ENCODE measurements at places on chromosomes 5 and 9.

DNA sequence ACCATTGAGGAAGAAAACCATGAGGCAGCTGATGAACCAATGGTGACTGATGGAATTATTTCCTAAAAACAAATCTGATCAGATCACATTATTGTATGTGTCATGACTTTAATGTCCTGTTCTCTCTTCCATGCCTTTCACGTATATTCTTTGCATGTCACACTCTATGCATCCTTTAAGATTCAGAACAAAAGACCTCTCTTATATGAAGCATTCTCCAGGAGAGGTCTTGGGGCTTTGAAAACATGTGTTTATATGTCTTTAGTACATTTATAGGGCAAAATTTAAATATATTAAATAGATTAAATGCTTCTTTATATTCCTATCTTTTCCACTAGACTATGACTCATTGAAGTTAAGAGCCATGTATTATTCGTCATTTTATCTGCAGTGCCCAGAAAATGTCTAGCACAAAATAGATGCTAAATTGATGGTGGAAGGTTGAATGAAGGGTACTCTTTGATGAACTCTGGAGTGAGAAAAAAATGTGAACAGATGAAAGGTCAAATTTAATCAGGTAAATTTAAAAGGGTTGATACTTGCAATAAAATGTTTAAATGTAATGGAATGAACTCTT lies 196.3 kb downstream of the PSAT1 start:
- DNase-seq: no peak

- DNase-seq: no peak
Observed at GRCh38 chr5:167259806-167260205, 1031.6 kb upstream of the WWC1 start.

GRCh38 chr5:116013207-116013785 lies 19.0 kb upstream of the ARL14EPL start:
- DNase-seq: no peak

DNA sequence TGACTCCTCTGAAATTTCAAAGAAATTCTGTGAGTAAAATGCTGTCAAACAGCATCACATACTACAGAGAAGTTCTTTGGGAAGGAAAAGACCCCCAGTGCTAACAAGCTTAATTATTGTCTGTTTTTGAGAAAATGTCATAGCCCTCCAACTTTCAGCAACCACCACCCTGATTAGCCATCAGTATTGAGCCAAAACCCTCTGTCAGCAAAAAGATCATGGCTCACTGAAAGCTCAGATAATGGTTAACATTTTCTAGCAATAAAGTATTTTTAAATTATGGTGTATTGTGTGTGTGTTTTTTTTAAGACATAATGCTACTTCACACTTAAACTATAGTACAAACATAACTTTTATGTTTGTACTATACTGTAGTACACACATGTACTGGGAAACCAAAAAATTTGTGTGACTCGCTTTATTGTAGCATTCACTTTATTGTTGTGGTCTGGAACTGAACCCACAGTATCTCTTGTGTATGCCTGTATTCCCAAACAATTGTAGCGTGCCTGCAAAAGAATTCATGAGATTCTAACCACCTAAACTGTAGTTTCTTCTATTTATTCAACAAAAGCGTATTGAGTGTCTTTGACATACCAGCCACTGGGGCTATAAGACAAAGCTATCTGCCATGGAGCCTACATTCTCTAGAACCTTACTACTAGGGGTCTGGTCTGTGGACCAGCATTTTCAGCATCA lies 31.6 kb downstream of the TLE4 start:
- no peak for DNase-seq

DNA sequence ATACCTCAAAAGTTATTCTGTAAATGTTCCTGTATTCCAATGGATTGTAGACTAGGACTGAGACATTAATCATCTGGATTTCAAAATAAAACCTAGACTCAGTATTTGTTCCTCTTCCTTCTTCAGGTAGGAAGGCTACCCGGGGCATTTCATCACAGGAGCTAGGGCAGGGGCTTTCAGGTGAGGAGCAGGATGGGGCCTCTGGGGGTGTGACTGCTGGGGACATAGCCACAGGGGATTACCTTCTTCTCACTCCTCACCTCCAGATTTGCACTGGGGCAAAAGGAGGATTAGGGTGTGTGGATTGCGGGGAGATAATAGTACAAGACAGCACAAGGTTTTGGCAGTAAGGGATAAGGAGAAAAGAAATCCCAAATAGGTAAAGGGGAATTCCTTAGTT lies 37.9 kb upstream of the SRP19 start:
- DNase-seq: no peak

GRCh38 chr9:70392850-70393249 lies 21.6 kb downstream of the KLF9 start:
- DNase-seq: no peak

DNA sequence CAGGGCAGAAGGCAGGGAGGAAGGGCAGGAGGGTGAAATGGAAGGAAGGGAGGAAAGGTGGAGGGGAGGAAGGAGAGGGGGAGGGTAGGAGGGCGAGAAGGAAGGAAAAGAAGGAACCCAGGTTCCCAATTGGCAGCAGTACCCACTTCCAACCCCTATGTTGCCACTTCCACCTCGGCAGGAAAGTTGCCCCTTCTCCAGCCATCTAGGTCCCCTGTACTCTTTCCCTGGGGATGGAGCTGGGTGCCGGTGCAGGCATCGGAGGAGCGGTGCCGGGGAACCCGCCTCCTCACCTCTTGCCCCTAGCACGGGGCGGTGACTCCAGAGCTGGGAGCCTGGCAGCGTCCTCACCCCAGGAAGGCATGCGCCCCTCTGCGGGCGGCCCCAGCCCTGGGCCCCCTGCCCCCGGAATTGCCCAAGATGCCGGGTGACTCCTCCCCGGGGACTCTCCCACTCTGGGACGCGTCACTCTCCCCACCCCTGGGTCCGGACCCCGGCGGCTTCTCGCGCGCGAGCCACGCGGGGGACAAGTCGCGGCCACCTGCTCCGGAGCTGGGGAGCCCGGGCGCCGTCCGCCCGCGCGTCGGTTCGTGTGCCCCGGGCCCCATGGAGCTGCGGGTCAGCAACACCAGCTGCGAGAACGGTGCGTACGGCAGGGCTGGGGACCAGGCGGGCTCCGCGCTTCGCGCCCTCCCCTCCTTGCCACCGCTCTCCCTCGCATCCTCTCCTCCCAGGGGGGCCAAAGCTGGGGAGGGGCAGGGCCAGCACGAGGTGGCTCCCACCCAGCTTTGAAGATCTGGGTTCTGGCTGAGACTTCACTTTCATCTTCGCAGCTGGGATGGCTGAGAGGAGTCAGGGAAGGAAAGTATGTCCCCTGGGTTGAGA lies at the start of gene NIPAL4:
NIPAL4 (plus strand) TSS at position 499 of the 885 bp plus-strand sequence; CDS start at position 607, 108 bp downstream.
- no peak for DNase-seq

DNA sequence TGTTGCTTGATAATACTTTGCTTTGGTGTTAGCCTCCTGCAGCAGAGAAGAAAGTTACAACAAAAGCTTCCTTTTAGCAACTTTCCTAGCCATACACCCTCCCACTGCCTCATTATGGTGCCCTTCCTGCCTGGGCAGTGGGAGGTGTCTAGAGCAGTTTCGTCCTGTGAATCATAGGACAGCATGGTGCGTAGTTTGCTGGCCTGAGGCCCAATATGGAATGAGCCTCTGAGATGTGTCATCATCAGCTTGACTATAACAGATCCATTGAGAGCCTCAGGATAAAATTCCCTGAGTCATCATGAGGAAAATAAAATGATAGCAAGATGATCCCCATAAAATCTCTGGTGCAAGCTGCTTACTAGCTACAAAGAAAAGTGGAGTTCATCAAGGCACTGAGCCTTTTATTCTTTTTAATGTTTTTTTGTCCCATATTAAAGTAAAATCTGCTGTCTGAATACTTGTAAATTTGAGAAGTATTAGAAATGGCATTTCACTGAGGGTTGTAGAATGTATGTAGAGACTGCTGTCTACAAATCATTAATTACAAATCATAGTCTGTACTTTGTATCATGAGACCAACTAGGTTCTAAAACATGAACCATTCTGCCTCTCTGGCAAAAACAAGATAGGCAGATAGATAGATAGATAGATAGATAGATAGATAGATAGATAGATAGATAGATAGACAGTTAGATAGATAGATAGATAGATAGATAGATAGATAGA lies 303.0 kb upstream of the PDE4D start:
- no peak for DNase-seq

DNA sequence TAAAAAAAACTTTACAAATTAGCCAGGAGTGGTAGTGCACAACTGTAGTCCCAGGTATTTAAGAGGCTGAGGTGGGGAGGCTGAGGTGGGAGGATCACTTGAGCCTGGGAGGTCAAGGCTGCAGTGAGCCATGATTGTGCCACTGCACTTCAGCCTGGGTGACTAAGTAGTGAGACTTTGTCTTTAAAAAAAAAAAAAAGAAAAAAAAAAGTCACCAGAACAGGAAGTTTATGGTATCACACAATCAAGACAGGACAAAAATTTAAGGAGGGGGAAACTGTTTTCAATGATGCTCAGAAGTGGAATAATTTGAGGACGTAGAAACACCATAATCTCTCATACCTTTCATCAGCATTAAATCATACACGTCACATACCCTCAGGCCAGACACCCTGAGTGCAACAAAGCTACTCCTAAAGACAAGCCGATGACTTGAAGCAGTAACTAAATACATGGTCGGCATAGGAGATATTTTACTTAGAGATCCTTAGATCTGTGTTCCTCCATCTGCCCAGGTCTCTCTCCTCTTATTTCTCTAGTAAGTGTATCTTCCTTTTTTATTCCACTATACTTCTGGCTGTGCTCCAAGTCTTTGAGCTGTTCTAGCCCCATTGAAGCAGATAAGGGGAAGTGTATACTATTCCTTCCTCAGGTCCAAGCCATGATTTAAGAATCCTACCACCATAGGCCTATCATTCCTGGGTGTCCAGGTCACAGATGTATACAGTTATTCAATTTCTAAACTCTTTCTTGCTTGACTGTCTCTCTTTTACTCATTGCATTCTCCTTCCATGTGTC lies 91.3 kb upstream of the APC start:
- DNase-seq: no peak

DNA sequence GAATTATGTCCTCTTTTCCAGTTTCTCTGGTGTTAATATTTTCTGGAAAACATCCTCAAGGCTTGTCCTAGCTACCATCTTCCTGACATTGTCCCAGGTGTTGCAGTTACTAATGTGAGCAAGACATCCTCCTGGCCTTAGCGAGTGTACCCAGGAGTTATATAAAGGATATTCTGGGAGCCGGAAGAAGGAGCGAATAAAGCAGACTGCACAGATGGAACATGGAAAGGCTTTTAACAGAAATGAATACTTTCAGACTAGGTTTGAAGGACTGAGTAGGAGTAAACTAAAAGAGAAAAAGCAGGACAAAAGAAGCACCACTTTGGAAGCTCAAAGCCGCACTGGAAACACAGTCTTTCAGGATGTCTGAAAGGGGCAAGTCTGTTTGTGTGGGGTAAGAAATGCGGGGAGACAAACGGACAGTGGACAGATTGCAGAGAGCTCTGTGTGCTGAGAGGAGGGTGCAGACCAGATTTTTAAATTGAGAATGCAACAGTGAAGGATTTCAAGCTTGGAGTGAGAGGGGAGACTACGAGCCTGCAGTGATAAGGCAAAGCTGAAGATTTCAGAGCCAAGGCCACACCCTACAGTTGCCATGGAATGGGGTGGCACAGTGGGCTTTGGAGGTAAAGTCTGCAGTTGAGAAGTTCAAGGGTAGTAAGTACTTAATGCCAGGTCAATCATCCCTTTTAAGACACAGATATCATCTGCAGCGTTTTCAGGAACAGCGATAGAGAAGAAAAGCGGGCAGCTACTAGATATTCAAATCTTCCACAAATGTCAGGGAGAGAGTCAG lies 94.1 kb upstream of the TAF11L2 start:
- DNase-seq: no peak

DNA sequence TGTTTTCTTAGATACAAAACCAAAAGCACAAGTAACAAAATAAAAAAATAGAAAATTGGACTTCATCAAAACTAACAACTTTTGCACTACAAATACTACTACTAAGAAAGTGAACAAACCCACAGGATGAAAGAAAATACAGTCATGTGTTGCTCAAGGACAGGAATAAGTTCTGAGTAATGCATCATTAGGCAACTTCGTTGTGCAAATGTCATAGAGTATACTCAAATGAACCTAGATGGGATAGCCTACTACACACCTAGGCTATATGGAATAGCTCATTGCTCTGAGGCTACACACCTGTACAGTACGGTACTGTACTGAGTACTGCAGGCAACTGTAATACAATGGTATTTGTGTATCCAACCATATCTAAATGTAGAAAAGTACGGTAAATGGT lies 88.3 kb downstream of the RAPGEF1 start:
- DNase-seq: no peak

- no peak for DNase-seq
Observed at GRCh38 chr5:170168002-170168401, 62.3 kb downstream of the FOXI1 start.

- DNase-seq: no peak
Observed at GRCh38 chr9:115121181-115121580, 3.2 kb upstream of the TNC start.

GRCh38 chr5:108467563-108467962 lies 85.7 kb upstream of the FBXL17 start:
- DNase-seq: no peak

- DNase-seq: no peak
Observed at GRCh38 chr9:111036946-111037345, 1.3 kb downstream of the LPAR1 start.

GRCh38 chr5:145835848-145836239 lies 702 bp upstream of the PRELID2 start:
- DNase-seq: no peak

DNA sequence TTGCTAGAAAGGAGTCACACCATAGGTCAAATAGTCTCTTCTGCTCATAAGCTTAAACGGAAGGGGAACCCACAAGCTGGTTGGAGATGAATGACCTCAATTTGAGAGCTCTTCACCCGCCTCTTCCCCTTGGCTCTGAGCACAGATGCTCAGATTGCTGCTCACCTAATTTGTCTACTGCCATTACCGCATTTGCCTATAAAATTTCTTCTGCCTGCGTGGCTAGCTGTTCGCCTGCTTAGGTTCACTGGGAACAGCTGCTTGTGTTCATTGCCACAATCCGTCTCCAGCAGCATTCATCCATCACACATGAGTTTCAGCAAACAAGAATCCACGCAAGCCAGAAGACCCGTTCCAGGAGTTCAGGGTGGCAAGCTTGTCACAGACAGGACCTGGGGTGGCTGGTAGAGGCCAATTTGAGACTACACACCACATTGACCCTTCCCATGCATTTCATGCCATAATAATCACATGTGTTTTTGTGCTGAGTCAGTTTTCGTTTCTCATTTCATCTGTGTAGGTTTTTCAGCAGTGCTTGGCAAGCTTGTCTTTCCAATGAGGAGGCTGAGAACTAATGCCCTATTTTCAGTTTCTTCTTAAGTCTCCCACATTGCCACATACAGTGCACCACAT lies 50.2 kb upstream of the DNAH5 start:
- no peak for DNase-seq

GRCh38 chr5:104199771-104200170 lies 637.2 kb upstream of the NUDT12 start:
- DNase-seq: no peak

All from stimulated activated CD4-positive, alpha-beta T cell treated with anti-CD3 and anti-CD28 coated beads, TNF-alpha, amount 100 ng/mL, for 1 hour (primary cell).